Naive thymus-derived CD8-positive, alpha-beta T cell (primary cell): ENCODE measurements at places on chromosomes 6 and 20.

GRCh38 chr20:52098186-52098585 lies 93.4 kb downstream of the ZFP64 start:
- H3K4me1 ChIP-seq = peaks cover 6% of the 10 kb centered on the region
- H3K36me3 ChIP-seq = peaks cover 13% of the 10 kb centered on the region
- peaks cover 3% of the 10 kb centered on the region for H3K27me3 ChIP-seq
- no peak for DNase-seq
- H3K27ac ChIP-seq = no peak overlapping the region

DNA sequence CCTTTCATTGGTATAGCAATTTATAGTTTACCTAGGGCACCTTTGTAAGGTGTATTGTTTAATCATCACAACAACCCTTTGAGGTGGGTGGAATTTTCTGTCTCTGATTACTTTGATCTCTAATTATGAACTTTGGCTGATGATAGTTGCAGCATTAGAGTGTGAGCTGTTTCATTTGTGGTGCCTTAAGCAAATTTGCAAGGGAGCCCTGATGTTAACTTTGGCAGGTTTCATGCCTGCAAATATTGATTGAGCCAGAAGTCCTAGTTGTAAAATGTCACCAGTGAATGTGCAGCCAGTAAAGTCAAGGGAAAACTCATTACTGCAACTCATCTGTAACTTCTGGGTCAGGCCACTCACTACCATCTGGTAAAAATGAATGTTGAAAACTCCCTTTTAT lies 29.8 kb downstream of the CTNNBL1 start:
- no peaks in the 10 kb centered on the region for H3K27me3 ChIP-seq
- DNase-seq = no peak
- peaks cover 13% of the 10 kb centered on the region for H3K36me3 ChIP-seq
- peaks cover 24% of the 10 kb centered on the region for H3K4me1 ChIP-seq

GRCh38 chr20:41178904-41179432 lies 41.6 kb downstream of the PLCG1 start:
- no peak for DNase-seq
- H3K36me3 ChIP-seq = no peaks in the 10 kb centered on the region
- H3K27ac ChIP-seq = peak overlapping the region; percentile 58
- peaks cover 13% of the 10 kb centered on the region for H3K4me1 ChIP-seq
- H3K27me3 ChIP-seq = no peaks in the 10 kb centered on the region

- no peaks in the 10 kb centered on the region for H3K27me3 ChIP-seq
- no peak overlapping the region for H3K27ac ChIP-seq
- H3K4me3 ChIP-seq = no peak overlapping the region
- DNase-seq = no peak
Measured at GRCh38 chr6:67231092-67231491, 1404.0 kb upstream of the ADGRB3 start.

DNA sequence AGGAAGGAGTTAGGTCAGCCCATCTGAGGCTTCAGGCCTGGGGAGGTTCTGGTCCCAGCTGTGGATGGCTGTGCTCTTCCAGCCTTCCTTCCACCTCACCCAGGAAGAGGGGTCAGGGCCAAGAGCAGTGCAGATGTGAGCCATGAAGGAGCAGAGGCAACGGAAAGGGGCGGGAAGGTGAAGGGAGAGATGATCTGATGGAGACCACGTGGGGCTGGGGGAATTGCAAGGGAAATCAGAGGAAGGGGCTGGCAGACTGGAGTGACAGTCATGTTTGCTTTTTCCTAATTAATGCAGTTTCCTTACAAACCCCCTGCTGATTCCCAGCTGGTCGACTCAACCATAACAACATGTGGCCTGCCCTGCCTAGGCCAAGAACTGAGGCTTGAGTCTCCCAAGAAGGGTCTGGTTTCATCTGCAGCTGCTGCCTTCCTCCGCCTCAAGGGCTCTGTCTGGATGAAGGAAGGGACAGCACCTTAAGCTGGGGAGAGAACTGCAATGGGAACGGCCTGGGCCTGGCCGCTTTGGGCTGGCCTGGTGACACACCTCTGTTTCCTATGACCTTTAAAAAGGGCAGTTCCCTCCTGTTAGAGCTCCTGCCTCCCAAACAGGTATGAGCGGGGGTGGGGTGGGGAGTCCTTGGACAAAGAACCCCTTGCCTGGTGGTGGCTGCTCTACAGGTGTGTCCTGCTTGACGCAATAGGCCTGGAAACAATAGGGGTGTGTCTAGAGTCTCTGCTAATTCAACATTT lies 7.8 kb upstream of the MRPS18A start:
- no peaks in the 10 kb centered on the region for H3K4me1 ChIP-seq
- no peak overlapping the region for H3K4me3 ChIP-seq
- H3K36me3 ChIP-seq = no peaks in the 10 kb centered on the region
